ENCODE measurements at places on chromosomes 3 and 15.

DNA sequence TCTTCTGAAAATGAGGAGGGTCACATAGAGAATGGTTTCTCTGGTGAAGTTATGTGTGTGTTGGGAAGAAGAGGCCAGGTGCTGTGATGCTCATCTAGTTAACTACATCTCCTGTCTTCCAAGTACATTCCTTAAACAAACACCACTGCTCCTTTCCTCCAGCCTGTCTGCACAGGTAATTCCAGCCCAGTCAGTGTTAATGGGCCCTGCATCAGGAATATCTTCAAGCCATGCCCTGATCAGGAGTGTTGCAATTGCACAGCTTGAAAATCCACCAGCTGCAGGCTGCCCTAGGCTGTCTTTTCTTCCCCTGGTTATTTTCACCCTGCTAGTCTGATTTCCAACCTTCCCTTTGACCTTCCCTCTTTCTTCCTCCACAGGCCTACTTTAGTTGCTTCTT, 41.9 kb upstream of the LMOD3 start:
- DNase-seq, result no peak

GRCh38 chr3:57756528-57757401, 656 bp downstream of the SLMAP start:
- no peak for DNase-seq

- DNase-seq, result no peak
Measured at GRCh38 chr15:63211549-63211948, 22.1 kb downstream of the RAB8B start.

GRCh38 chr3:153182501-153183293, 20.7 kb downstream of the RAP2B start:
- DNase-seq, result no peak

- no peak for DNase-seq
Measured at GRCh38 chr15:73937296-73937695, 11.0 kb downstream of the LOXL1 start.

GRCh38 chr3:69749461-69749860, 10.2 kb downstream of the MITF start:
- no peak for DNase-seq

GRCh38 chr15:41928637-41929620, 35.1 kb upstream of the SPTBN5 start:
- DNase-seq, result no peak

- DNase-seq, result no peak
Measured at GRCh38 chr3:112089956-112090886, 4.0 kb downstream of the C3orf52 start.

DNA sequence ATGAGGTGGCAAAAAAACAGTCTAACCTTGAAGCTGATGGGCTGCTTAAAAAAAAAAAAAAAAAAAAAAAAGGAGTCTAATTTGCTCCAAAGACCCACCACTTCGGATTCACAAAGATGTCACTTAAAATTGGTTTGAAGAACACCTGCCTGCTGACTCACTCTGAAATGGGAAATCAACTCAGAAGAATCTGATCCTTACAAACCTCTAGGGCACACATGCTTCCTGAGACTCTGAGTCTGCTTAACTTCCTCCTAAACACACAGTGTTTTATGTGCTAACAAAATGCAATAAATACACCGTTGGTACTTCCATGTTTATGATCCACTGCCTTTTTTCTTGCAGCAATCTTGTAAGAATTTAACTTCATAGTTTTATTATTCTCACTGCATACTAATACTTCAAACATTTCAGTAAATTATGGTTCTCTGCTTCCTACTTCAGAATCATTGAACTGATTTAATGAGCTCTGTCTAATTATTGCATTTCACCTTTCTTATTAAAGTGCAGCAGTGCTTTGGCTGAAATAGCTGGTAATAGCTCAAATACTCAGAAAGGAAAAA, 73.0 kb upstream of the FRMD4B start:
- no peak for DNase-seq

- no peak for DNase-seq
Measured at GRCh38 chr3:151130428-151130827, 45.0 kb downstream of the MED12L start.

DNA sequence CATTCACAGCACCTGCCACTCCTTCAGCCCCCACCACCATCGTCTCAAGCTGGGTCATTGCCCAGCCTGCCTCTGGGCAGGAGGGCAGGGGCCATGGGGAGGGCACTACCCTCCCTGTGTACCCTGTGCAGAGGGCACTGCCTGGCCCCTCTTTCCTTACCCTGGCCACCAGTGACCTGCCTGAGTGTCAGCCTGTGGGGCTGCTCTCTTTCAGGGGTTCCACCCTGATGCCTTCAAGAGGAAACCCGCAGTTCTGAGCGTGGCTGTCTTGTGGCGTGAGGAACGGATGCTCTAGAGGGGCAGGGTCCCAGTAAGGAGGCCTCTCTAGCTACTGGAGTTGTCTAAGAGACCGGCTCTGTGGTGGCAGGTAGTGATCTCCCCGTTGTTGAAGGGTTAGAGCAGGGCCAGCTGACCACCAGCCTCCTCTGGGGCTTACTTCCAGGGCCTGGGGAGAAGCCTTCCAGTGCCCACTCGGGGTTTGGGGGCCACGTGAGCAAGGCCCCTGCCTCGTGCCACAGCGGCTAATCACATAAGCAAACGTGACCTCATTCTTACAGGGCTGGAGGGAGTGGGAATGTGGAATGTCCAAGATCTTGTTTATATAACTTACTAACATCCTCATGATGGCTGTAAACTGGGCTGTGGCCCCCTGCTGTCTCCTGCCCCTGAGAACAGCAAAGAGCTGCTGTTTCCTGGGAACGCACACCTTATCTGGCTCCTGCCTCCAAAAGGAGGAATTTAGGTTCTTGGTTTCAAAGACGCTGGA, 31.4 kb upstream of the SEC13 start:
- DNase-seq, result no peak

DNA sequence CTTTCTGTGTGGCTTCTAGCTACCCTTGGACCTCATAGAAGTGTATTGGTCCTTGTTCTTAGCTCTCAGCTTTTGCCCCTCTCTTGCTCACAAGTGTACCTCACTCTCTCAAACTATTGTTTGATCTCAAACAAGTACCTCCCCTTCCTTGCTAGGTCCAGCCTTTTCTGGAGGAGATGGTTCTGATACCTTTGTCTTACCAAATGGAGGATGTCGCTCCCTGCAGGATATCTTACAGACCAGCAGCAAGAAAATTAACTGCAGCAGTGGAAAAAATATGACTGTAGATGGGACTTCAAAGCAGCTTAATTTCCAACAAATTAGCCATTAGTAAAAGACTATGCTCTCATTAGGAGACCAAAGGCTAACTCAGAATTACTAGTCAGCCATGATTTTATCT, 388.1 kb upstream of the ROBO2 start:
- no peak for DNase-seq

DNA sequence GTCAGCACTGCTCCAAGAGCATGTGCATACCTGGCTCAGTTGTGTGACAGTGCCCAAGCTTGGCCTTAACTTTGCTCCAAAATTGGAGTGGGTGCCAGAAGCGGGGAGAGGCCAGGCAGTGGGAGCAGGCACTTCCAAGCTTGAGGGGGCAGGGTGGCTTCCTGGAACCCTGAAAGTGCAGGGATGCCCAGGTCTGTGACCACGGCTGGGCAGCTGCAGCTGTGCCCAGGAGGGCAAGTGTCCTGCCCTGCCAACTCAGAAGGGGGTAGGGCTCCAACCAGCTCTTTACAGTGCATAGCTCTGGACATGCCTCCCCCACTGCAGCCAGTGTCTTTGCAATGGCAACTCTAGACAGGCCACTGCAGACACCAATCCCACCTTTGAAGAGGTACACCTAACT, 478.6 kb downstream of the OTOL1 start:
- no peak for DNase-seq

- DNase-seq, result no peak
Measured at GRCh38 chr3:99644017-99644416, 5.6 kb downstream of the COL8A1 start.

- no peak for DNase-seq
Measured at GRCh38 chr3:16793321-16793720, 91.4 kb upstream of the PLCL2 start.

- DNase-seq, result no peak
Measured at GRCh38 chr15:43954181-43954621, 127.4 kb downstream of the WDR76 start.

DNA sequence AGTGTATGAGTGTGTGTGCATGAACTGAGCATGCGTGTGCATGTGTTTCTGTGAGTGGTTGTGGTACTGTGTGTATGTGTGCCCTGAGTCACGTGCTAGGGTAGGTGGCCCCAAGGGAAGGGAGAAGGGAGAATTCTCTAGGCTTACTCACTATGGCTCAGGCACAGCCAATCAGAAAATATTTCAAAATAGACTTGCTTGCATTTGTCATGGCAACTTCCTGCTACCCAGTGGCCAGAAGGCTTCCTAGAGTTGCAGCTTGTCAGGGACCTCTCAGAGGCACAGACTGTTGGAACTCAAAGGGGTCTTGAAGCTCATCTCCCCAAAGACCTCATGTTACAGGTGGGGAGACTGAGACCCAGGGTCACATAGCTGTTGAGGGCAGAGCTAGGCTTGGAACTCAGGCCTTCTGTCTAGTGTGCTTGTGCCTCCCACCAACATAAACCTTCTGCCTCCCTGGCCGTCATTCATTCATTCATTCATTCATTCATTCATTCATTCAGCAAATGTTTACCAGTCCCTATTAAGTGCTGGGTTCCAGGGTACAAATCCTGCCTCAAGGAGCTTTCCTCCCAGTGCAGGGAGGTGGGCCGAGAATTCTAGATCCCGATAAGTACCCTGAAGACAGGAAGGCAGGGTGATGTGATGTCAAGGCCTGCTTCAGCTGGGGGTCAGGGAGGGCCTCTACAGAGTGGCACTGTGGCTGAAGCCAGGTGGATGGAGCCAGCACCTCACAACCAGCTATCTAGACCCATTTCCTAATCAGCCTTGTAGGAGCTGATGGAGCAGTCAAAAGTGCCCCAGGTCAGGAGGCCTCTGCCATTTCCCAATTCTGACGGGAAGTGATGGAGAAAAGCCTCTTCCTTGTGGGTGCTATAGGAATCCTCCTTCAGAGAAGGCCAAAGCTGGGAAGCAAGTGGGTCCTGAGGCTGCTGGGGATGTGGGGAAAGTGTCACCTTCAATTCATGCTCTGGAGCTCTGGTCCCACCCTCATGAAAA, 10.9 kb upstream of the RFT1 start:
- DNase-seq, result no peak

DNA sequence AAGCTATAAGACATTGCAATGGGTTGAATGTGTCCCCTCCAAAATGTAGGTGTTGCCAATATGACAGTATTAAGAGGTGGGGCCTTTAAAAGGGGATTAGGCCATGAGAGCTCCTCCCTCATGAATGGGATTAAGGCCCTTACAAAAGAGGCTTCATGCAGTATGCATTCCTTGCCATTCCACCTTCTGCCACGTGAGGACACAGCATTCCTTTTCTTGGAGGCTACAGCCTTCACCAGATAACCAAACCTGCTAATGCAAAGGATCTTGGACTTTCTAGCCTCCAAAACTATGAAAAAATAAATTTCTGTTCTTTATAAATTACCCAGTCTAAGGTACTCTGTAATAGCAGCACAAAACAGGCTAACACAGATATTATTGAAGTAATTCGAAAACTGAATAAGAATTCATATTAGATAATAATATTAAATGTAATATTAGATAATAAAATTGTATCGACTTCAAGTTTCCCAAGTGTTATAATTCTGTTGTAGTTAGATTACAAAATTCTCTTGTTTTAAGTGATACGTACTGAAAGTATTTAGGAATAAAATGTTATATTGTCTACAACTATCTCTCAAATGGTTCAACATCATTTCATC, 29.4 kb upstream of the ATP8B4 start:
- DNase-seq, result no peak

GRCh38 chr3:151859233-151859673, 14.2 kb upstream of the SUCNR1 start:
- DNase-seq, result no peak

GRCh38 chr3:52222319-52223221, 2.9 kb downstream of the TLR9 start:
- DNase-seq, result no peak

GRCh38 chr3:58422756-58423325, 10.8 kb downstream of the PDHB start:
- DNase-seq, result no peak

DNA sequence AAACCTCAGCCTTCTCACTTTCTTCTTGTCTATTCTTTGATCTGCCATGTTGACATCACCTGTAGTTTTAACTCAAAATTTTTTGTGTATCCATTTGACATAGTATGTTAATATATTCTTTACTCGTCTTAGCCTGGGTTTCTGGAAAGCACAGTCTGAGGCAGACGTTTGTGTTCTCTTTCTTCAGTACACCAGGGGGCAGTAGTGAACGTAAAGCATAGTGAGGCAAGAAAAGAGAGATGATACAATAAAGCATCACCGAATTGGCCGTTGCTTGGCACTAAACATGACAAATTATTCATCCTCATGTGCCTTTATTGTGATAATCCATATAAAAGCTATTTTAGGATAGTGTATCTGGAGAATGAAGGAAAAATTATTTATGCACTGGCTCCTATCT, 141.0 kb upstream of the MYRIP start:
- no peak for DNase-seq

- no peak for DNase-seq
Measured at GRCh38 chr3:23203708-23204330, 692 bp downstream of the UBE2E2 start.

DNA sequence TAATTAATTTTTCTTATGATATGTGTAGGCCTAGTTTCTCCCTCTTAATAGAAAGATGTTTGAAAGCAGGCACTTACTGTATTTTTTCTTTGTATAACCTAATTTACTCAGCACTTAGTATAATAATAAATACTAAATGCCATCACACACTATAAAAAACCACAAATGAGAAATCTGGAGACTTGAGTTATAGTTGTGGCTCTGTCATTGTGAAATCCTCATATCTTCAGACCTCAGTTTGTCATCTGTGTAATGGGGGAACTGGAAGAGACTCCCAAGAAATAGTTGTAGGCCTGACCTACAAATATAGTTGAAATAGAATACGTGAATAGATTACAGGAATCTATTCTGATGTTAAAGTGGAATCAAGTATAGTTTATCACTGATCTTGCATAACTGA, 287.6 kb upstream of the DPH6 start:
- no peak for DNase-seq

DNA sequence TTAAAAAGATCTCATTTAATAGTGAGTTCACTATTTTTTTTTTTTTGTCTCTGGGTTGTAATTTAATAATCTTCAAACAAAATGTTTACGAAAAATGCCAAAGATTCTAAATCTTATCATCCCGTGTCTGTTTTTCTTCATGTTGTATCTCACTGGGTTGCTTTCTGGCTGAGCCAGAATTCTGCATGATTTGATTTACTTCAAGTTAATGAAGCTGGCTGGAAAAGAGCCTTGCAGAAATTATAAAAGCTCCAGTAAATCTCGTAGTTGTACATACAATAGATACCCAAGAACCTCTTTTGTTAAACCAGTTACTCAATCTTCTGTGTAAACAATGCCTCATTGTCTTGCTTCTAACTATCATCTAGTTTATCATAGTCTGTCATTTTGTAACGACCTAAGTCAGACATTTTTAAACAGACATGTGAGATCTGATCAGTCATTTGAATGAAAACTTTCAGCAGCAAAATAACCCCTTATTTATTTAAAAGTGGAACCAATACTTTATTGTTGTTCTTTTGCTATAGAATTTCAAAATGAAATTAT, 249.0 kb downstream of the MCTP2 start:
- DNase-seq, result no peak

- no peak for DNase-seq
Measured at GRCh38 chr3:47433796-47434195, 41.9 kb downstream of the SCAP start.
